Activated CD4-positive, alpha-beta T cell treated with anti-CD3 and anti-CD28 coated beads, Interleukin-2, Interleukin-6, amounts not matched to agents 100 ng/mL and 50 ng/mL, durations not matched to agents 16 hours and 8 hours (primary cell): ENCODE measurements at places on chromosomes 4 and X.

DNA sequence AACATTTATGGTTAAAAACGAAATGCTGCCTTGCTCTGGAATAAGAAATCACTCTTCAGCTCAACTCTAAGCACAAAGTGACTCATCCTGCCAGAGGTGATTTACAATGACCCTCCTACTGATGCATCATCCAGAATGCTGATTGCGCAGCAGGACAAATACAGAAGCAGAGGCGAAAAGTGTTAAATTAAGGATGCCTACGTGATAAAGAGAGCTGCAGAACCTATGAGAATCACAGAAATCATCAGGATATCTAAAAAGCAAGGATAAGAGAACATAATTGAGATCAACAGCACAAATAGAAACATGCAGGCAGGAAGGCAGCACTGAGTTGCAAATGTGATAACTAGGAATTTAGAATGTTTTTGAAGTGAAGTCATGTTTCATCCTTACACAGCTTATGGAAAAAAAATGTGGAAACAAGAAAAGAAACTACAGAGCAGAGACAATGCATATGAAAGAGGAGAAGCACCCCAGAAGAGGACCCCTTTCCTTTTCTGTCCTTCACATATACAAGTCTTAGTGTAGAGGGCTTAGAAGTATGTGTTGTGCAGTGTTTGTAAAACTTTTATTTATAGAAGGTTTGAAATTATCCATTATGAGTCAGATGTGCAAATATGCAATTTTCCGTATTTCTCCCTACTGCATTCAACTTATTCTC lies 188.4 kb downstream of the SLC7A11 start:
- DNase-seq, result no peak

DNA sequence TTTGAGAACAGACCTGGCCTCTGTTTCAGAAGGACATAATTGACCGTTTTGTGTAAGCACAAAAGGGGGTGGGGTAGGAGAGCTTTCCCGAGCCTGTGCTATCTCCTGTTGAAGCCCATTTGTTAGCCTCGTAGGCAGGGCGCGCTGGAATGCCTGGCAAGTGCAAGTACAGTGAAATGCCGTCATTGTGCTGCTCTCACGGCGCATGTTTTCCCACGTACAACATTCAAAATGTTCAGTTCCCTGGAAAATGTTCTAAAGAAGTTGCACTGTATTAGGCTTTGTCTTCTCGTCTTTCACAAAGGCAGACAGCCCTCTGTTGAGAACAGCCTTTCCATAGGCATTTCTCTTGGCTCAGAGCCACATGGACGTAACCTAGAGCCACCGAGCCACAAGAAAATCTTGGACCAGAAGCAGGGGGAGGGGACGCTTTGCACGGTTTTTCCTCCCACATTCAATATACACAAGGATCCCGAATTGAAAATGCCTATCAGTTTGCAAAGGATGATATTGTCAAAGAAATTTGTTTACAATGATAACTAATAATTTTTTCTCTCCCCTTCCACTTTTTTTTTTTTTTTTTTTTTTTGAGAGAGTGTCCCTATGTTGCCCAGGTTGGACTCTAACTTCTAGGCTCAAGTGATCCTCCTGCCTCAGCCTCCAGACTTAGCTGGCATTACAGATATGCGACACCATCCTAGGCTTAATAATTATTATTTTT lies 54.6 kb upstream of the RAPGEF2 start:
- DNase-seq, result no peak

DNA sequence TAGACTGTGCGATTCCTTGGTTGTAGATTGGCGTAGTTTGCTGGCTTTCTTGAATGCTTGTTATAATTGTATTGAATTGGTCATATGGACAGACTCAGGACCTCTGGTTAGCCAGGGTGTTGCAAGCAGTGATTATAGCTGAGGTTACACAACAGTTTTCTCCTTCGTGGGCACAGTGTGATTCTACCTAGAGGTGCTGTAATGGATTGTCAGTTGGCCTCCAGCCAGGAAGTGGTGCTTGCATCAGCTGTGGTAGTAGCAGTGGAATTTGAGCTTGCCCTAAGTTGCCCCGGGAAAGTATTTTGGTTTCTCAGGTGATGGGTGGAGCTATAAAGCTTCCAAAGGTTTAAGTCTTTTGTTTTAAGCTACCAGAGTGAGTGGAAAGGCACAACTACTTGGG lies 23.1 kb upstream of the GABRG1 start:
- no peak for DNase-seq

GRCh38 chr4:147479786-147480185 lies 1.1 kb upstream of the EDNRA start:
- no peak for DNase-seq

DNA sequence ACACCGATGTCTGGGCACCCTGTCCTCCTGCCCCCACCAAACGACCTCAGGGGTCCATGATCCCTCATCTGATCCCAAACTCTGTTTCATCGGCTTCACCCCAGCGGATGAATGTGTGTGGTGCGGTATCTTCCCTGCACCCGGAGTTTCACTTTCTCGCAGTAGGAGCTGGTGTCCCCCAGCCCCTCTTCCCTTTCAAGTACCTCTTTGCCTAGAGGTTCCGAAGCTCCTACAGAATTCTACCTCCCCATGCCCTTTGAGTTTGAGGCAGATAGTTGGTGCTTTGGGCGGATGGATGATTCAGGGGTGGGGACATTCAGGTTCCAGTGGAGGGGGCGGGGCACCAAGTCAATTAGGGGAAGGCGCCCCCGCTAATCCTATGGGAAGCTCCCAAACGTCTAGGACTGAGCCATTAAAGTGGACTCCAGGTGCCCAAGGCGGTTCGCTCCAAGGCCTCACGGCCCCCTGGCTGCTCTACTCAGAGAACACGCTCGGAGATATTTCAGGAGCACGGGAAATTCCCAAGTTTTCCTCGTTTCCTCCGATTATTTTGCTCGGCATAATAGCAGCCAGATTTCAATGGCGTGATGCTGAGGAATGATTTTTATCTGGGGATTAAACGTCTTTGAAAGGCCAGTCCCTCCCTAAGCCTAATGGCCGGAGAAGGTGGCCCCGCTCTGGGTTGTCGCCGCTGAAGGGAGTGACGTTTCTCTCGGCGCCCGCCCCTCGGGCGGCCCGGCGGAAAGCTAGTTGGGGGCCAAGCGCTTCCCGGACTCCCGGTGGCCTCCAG lies 1.3 kb downstream of the MSX1 start:
- no peak for DNase-seq

DNA sequence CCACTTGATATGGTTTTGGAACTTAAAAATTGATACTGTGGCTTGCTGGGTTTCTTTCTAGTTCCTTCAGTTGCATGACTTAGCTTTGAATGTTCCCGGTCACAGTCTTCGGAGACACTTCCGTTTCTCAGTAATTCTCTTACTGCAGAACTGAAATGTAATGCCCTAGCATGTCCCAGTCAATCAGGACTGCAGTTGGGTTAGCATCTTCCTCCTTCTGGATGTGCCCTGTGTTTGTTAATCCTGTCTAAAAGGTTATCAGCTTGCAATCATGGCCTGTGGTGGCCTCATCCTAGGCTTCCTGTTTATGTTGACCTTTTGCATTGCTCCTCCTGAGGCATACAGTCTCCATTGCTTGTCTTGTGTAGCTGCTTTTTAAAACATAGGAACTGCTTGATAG lies 275.9 kb downstream of the ARHGAP10 start:
- DNase-seq, result no peak

- no peak for DNase-seq
Measured at GRCh38 chrX:23332888-23333821, 1.5 kb upstream of the PTCHD1 start.

GRCh38 chr4:114606245-114606644 lies 7.6 kb downstream of the UGT8 start:
- no peak for DNase-seq

GRCh38 chr4:40763228-40763716 lies 13.5 kb downstream of the NSUN7 start:
- peak; percentile 89 for DNase-seq

GRCh38 chr4:77172336-77172735 lies 15.3 kb downstream of the CCNG2 start:
- DNase-seq, result no peak

DNA sequence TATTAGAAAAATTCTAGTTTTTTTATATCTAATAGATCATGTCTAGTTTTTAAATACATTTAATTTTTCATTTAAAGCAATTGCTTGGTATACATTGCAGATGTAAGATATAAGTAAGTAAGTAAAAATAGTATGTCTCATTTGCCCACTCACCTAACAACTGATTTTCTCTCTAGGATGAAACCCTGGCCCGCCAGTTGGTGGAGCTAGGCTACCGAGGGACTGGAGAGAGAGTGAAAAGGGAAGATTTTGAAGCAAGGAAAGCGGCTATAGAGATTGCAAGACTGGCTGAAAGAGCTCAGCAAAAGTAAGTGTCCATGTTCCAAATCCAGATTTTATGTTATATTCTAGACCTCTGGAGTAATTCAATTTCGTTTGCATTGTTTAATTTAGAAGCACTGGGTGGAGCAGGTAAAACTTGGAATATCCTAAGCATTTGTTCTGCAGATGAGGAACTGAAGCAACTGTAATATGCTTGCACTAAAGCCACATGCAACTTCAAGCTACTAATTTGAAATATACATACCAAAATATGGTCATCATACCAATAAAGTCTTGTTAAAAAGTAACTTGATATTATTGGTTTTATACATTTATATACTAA lies 27.1 kb downstream of the CFAP299 start:
- peak; percentile 49 for DNase-seq

DNA sequence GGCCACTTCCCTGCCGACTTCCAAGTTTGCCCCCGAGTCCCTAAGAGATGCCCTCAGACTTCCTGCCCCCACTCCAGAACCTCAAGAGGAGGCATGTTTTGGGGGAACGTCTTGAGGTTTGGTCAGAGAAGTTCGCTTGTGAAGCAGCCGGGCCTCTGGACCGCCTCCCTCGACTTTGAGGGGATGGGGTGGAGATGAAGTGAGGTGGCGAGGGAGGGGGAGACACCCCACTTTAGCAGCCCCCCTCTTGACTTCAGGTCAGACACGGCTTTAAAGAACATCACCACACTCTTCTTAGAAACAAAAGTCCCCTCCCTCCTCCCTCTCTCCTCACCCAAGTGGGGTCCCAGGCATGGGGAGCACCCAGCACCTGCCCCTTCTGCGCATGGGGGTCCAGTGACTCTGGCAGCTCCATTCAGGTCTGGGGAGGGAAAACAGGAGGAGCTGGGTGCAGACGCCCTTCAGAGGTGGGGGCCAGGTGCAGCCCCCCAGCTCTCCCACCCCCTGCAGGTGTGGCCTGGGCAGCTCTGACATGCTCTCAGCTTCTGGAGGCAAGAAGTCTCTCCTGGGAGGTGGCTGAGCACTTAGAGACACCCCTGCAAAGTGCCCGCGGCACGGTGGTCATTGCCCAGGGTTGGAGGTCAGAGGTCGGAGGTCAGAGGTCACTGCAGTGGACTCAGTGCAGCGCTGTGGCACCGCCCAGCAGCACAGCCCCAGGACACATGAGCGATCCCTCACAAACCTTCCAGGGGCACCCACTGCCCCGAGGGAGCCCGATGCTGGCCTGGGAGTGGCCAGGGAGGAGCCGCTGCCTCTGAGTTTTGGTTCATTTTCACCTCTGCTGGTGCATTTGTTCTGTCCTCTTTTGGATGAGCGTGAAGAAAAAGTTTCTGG lies 108.8 kb downstream of the CPZ start:
- DNase-seq, result no peak

DNA sequence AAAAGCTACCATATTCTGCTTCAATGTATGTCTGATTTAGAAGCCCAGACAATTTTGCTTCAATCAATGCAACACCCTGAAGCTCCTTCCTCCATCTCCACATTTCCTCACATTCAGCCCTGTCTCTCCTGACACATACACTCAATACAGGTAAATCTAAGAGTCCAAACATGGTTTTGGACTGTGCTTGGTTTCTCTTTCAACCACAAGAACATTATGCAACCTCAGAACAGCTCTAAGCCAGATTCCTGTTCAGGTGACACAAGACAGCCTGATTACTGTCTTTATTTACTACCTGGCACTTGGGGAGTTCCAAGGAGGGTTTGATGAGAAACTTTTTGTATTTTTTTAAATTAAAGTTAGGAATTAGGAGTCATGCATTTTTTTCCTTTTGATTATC lies 307.5 kb upstream of the SLIT2 start:
- no peak for DNase-seq

DNA sequence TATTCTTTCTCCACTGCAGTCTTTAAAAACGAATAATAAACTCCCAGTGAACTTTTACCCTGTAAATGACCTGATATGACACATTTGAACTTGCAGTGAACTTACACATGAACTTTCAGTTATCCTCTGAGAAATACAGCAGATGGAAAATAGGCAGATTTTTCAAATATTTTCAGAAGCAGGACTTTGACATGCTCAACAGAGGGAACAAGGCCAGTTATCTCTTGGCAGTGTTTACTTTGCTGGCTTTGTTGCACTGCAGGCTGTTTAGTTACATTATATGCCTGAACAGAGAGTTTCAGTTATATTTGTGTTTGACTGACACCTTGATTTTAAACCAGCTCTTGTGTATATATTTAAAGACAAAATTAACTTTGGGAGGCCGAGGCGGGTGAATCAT lies 47.6 kb upstream of the FGG start:
- no peak for DNase-seq

- DNase-seq, result peak; percentile 13
Measured at GRCh38 chr4:137531986-137532868, at the start of gene PCDH18. Gene PCDH18 (minus strand): TSS chr4:137532494. CDS start chr4:137532088, 406 bp downstream.

DNA sequence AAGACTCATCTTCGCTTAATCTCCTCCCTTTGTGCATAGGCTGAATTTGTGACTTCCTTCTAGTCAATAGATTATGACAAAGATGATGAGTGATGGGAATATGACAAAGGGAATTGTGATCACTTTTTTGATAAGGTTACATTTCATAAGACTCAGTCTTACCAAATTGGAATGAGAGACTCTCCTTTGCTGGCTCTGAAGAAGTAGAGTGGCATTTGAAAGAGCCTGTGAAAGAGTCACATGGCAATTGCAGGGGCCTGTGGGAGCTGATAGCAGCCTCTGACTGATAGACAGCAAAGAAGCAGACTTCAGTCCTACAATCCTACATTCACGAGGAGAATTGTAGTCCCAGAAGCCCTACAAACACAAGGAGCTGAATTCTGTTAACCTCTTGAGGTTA lies 44.9 kb upstream of the ADAMTS3 start:
- DNase-seq, result no peak

- peak; percentile 76 for DNase-seq
Measured at GRCh38 chr4:44629280-44629866, 22.1 kb downstream of the YIPF7 start.

GRCh38 chr4:67122029-67122428 lies 423.3 kb downstream of the CENPC start:
- no peak for DNase-seq

DNA sequence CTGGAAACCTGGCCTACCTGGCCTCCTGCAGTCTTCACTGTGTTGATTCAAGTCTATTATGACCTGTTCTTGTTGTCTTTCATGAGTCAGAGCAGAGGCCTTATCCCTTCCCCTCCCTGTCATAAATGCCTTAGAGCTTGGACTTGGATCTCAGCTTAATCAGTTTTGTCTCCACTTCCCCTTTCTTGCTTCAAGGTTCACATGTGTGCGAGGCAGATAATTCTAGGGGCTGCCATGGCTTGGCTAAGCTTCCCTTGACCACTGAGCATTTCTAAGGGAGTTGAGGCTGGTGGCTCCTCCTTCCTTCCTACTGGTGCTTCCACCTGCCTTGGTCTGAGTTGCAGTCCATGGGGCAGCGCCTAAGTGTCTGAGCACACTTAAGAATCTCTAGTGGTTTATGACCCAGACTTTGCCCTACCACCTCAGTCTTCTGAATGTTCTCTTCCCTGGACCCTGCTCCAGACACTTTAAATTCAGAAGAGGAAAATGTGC lies 1.7 kb upstream of the HEPH start:
- DNase-seq, result no peak
